ENCODE measurements at places on chromosomes 12 and 14.

GRCh38 chr12:93827669-93828068, 150.5 kb downstream of the CRADD start:
- DNase-seq: no peak

- peak; percentile 63 for DNase-seq
Measured at GRCh38 chr12:122730215-122731014, at the start of gene HCAR1. Gene HCAR1 (minus strand): TSS chr12:122730844. CDS start chr12:122730339, 505 bp downstream.

GRCh38 chr12:127263621-127264020, 1003.3 kb upstream of the TMEM132C start:
- no peak for DNase-seq

- no peak for DNase-seq
Measured at GRCh38 chr14:98169170-98169587, 1102.8 kb downstream of the BCL11B start.

GRCh38 chr12:6049587-6049986, 74.9 kb downstream of the VWF start:
- DNase-seq: no peak

GRCh38 chr12:106780010-106780631, 5.6 kb downstream of the RIC8B start:
- DNase-seq: peak; percentile 52

Measured in NCI-H146 (cell line).